ENCODE measurements at places on chromosomes 5 and 9. TPM values are rescaled to one million over a fixed set of nuclear protein-coding genes. Genes with fewer than 3 reads are reported as not detected.

The SLC6A3 gene
- total RNA-seq, result not detected

- no peak for DNase-seq
Measured at GRCh38 chr9:114717908-114718486, 36.0 kb upstream of the TEX48 start.

DNA sequence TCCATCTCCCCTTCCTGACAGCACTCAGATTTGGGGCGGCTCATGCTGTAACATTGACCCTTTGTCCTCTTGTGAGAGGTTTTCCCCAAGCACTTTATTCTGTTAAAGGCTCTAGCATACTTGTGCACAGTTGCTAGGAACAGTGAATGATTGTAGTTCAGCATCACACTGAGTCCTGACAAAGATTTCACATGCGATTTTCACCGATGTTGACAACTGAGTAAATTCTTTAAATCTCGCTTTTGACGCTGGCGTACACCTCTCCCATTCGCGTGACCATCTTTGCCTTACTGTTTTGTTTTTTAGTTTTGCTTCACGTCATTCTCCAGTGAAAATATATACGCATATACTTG lies 780 bp downstream of the CDC37L1 start:
- no peak for DNase-seq

The UBAP2 gene
- 35.3 TPM for total RNA-seq

DNA sequence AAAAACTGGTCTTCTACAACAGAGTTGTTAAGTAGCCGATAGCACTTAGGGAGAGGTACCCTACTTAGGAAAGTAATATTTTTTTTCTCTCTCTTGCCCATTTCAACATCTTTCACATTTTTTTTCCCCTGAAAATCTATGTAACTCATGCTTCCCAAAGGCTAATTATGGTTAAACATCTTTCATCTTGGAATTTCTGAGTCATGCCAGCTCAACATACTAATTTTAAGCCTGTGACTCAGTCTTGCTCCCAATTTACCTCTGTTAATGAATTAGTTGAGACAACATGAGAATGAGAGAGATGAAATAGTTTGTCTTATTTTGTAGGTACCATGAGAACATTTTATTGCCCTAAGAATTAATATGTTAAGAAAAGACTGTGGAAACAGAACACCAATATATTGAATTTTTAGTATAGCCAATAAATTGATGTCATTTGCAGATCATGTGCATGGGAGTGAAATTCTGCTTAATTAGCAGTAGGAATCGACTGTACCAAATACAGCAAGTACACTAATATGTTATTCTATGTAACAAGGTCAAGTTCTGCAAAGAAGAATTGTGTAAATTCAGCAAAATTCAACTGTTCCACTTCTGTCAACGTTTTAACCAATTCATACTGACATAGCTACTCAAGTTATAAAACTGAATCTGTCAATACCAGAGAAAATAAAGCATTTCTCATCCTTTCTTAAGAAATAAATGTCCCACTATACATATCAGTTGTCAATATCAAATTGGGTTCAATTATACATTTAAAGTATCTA lies 550.0 kb downstream of the PTPRD start:
- no peak for DNase-seq

The DRD1 gene
- not detected for total RNA-seq

DNA sequence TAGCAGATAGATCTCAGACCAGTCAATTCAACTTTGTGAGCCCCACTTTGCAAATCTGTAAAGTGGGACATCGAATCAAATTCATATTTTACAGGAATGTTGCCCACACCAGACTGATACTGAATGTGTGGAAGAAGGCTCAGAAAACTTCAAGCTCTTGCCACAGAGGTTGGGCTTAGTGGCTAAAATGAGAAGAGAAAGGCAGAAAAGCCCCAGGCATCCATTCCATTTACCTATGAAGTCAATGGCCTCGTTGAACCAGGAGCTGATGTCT lies 1.7 kb downstream of the DUSP1 start:
- DNase-seq, result no peak

The TMEM252 gene
- total RNA-seq, result not detected

The DIRAS2 gene
- total RNA-seq, result 11.3 TPM

DNA sequence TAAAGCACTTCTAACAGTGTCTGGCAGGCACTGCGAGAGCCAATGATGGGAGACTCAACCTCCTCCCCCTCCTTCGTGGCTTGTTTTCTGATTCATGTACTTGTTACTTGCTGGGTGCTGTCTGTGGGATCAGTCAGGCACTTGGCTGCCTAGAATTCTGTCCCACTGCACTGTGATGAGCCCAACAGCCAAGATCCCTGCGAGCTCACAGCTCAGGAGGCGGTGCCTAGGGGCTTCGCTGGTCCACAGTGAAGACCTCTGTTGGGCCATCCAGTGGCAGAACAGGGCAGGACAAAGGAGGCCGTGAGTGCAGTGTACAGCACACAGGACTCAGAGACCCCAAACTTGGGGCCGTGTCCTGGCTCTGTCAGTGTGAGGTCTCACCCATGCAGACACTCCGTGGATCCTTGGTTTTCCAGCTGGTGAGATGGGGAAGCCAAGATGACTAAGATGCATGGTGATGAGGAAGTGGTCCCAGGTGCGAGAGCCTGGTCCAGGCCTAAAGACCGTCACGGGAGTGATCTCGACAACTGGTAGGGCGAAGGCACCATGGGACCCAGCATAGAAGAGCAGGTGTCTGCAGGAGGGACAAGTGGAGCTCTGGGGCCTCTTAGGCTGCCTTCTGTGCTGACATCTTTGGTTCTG lies 19.5 kb downstream of the MYMK start:
- no peak for DNase-seq

DNA sequence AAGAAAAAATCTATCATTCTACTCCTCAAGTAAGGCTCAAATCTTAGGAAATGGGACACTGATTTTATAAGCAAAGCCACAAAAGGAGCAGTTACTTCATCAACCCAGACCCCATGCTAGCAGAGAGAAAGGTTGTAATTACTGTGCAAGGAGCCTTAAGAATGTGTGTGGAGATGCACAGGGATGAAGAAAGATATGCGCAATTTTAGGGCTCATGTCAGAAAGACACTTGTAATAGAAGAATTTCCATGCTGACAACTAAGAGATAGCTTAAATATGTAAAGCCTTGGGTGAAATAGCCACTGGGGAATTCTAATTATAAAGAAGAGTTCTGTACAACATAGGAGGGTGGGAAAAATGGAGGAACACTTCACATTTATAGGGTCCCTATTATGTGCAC lies 141.8 kb downstream of the CRB2 start:
- no peak for DNase-seq

The SPINK13 gene
- not detected for total RNA-seq

DNA sequence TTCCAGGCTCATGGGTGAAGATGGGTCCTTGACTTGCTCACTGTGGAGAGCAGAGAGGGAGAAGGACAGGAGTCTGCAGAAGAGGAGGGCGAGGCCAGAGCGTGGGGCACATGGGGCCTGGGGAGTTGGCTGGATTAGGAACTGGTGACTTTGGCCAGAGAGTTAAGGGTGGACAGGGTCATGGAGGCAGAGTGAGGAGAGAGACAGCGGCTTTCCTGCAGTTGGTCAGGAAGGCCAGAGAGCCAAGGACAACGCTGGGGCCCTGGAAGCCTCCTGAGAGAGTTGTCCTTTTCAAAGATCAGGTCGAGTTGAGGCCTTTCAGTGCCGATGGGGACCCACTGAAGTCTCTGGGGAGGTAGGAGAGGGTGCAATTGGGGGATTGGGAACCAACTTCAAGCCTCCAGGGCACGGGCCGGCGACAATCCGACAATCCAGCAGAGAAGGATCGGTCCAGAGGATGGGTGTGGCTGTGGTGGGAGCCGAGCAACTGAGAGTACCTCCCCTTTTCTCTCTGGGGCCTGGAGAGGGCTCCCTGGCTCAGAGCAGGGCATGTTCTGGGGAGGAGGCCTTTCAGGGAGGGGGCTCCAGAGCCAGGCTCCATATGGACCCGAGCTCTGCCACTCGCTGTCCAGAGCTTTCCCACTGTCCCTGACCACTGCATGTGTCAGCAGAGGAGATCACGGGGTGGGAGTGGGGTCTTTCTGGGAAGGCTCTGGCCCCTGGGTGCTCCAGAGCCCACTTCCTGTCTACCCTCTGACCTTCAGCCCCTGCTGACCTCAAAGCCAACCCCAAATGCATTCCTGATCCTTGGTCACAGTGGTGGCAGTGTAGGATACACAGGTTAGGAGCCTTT lies 7.5 kb upstream of the PHYHD1 start:
- no peak for DNase-seq

Measured in thyroid gland (tissue), 4 donors.